ENCODE measurements at places on chromosomes 4 and X.
A peak's percentile ranks its signal among the peaks of the same experiment; 100 is the strongest.

DNA sequence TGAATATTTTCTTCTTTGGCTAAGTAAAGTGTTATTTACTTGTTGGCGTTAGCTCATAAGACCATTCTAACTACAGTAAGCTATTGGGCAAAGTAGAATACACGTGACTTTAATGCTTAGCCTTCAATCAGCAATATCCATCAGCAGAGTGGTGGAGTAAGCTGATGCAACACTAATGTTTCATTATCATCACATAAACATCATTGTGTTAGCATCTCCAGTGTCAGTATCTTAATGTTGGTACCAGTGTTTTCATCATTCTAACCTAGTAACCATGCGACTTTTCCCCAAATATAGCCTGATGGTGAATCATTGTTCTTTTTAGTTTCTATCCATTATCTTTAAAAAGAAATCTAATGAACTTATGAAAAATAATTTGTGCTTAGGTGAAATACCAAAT is 48.5 kb downstream of the APOOL start:
- DNase-seq, result no peak

GRCh38 chr4:13866881-13867280 is 239.4 kb upstream of the BOD1L1 start:
- DNase-seq, result no peak

DNA sequence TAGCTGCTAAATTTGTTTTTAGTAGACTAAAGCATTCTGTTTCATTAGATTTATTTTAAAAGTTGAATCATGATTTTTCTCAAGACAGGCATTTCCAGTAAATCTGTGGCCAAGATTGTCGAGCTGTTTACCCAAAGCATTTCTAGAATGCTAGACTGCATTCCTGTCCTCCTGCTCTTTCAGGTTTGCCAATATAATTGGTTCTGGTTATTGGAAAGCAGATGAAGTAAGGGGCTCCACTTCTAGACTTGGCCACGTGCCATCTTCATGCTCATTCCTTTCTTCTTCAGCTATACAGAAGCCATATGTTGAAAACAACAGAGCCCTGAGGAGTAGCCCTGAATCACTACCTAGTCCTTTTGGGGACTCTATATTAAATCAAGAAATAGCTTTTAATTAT is 62.5 kb downstream of the PGRMC2 start:
- DNase-seq, result peak; percentile 49

DNA sequence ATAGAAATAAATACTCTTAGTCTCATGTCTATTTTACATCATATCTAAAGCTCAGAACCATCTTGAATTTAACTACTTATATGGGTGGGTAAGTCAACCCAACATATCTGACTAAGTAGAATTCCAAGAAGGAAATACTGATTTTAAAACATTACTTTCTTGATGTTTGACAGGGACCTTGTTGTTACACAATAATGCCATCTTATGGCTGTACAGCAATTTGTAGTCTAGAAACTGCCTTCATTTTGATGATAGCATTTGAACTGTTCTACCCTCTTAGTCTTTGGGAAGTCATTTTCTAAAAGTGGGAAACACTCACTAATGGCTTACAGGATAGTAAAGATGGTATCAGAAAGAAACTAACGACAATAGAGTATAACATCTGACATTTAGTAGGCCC is 929.5 kb downstream of the DMD start:
- no peak for DNase-seq

DNA sequence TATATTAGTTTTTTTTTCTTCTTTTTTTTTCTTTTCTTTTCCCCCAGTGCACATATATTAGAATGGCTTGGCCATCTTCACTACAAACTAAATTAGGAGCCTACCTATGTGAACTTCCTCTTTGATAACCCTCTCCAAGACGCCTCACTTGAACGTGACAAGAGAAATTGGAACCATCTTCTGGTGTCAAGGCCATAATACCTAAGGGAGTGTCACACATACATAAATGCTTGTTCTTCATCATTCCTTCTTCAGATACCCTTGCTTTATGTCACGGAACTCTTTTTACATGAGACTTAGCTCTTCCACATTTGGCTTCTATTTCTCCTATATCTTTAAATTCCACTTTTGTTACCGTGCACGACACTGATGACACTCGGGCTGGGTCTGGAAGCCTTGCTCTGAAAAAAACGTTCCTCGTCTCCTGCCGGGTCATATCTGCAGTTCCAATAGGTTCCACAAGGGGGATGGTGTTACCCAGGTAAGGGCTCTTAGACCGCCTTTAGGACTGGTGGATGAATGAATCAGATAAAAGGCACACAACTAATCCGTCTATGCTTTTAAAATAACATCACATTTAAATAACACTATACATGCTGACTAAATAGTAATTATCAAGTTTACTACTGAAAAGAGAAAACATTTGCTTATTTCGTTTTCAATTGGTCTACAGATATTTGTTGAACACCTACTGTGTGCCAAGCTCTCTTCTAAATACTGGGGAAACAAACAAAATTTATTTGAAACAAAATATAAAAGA is 19.9 kb downstream of the DGAT2L6 start:
- peak; percentile 10 for DNase-seq

- DNase-seq, result peak; percentile 57
These were observed 426 bp upstream of the XIAP start for GRCh38 chrX:123859409-123859845.

DNA sequence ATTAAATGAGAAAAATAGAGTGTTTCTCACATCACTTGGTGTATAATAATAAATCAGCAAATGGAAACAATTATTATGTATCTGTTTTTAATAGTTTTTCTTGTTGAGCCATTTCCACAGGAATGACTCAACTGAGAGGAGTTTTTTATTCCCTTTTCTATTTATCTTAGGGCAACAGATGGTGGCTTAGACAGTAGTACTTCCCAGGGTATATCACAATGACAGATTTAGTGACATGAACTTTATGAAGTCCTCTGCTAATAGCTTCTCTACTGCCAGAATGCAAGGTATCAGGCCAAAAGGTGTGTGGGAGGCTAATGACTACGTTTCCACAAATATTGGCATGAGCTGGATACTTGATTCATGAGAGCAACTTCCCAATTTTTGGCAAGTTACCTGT is 126.7 kb downstream of the HTR2C start:
- DNase-seq, result no peak

GRCh38 chr4:158778156-158778711 is 9.4 kb downstream of the FNIP2 start:
- DNase-seq, result no peak

GRCh38 chr4:96102541-96103026 is 262.7 kb downstream of the PDHA2 start:
- no peak for DNase-seq

- DNase-seq, result no peak
These were observed 35.7 kb downstream of the ING2 start for GRCh38 chr4:183540410-183541009.

- no peak for DNase-seq
These were observed 5.9 kb downstream of the MRFAP1L1 start for GRCh38 chr4:6703786-6704185.

DNA sequence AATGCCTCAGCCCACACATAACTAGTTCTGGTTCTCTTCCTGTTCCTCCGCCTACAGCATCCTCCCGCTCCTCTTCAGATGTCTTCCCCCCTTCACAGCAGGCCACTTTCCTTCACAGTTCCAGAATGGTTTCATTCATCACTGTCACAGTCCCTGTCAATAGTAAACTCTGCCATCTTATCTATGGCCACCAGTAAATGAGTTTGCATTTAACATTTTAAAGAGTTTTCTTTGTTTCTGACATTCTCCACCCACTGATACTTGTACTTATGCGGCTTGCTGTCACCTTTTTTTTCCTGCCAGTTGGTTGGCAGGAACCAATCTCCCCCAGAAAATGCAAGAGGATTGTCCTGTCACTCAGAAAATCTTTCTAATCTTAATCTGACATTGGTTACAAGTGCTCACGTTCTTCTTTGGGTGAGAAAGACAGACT is 114.1 kb downstream of the GLUD2 start:
- no peak for DNase-seq

DNA sequence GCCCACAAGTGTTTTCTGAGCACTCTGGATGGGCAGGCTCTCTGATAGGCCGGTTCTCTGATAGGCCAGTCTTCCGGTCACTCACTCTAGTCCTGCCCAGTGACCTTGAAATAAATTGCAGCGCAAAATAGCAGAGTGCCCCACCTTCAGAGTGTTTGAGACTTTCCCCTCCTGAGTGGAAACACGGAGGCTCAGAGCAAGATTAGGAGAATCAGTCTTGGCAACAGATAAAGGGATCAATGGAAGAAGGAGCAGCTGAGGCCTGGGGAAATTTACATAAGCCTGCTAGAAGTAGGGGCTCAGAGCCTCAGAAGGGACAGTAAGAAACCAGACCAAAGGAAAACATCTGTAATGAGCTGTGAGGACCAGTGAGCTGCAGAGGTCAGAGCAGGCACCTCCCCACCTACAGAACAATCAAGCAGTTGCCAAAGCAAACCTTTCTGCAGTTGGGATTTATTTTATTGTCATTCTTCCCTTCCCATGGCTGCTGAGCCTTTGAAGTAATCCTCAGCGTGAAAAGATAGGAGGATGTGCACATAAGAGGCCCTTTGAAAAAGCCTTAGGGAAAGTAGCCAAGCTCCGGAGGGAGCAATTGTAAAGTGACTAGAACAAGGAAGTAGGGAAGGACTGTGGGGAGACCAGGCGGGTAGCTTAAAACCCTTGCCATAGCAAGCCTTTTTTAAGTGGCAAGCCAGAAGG is 89.1 kb upstream of the TSPAN5 start:
- DNase-seq, result no peak

DNA sequence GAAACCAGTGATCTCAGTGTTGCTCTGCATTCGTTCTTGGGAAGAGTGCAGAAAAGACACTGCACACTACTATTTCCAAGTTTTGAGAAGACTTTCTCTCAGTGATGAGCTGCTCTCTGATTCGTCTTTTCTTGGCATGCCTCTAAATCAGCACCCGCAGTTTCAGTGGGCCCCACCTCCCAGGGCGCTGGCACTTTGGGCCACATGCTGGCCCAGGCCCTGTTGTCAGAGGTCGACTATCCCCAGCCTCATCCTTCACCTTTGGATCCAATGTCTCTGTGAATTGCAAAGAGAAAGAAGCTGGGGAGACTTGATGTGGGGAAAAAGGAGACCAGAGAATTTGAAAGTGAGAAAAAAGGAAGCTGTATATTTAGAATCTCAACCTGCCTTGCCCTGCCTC is 644.1 kb upstream of the PITX2 start:
- no peak for DNase-seq

DNA sequence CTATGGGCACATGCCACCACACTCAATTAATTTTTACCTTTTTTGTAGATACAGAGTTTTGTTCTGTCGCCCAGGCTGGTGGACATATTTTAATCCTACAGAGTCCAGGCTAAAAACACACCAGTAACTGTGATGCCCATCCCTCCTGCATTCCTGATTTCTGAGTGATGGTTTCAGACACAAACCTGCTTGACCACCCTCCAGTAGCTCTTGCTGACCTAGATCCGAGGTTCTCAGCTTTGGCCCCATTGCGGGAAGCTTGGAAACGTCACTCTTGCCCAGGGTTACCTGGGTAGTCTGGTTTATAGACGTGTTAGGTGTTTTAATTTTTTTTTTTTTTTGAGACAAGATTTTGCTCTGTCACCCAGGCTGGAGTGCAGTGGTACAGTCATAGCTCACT is 7.5 kb downstream of the CD99 start:
- DNase-seq, result no peak

DNA sequence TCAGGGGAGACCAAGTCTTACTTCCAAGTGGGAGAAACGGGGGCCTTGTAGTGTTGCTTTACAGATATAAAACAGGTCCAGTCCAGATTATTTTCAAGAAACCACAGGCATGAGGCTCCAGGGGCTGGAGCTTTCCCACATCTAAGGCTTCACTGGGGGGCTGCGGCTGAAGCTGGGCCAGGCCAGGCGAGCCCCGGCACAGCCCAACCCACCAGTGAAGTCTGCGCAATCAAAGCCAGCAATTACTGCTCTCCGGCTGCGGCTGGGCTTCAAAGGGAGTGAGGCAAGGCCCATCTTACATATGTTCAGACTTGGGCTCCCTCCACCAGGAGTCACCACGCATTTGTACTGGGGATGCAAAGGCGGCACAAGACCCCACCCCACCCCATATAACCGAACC is 61.7 kb downstream of the HADH start:
- DNase-seq, result no peak

DNA sequence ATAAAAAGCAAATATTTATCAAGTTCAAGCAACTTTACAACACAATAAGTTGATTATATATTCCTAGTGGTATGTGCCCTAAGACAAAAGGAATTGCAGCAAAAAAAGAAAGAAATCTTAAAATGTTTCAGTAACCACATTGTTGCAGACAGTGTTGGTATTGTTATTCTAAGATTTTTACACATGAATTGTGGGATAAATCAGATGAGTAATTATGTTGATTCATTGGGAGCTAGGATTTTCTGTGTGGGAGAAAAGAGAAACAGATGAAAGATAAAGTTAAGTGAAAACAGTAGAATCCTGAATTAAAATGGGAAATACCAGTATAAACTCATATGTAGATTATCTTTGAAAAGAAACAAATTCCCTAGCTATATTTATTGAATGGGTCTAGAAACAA is 362.4 kb downstream of the PPP3CA start:
- no peak for DNase-seq

DNA sequence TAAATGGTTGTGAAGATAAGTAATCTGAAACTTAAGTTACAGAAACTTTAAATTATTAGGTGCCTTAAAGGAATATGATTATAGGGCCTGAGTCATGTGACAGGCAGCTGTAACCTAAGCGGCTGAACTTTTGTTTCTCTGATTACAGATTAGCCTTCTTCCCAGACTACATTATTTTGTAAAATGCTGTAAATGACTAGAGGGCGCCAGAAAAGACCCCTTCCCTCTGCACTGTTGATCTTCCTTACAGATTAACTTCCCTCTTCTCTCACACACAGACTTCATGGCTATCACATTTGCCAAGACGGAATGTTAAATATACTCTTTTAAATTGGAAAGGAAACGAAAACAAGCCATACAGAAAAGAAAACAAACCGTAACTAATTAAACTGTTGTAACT is 96.6 kb downstream of the EVC2 start:
- DNase-seq, result no peak
